Brain pericyte (primary cell): ENCODE measurements at places on chromosomes 1 and 21.

- no peak for DNase-seq
These were observed 66.0 kb downstream of the SLC30A10 start for GRCh38 chr1:219862366-219862765.

- no peak for DNase-seq
These were observed 35.5 kb downstream of the HSD3B1 start for GRCh38 chr1:119542492-119542946.

- no peak for DNase-seq
These were observed 28.2 kb downstream of the RNF220 start for GRCh38 chr1:44433209-44433608.

DNA sequence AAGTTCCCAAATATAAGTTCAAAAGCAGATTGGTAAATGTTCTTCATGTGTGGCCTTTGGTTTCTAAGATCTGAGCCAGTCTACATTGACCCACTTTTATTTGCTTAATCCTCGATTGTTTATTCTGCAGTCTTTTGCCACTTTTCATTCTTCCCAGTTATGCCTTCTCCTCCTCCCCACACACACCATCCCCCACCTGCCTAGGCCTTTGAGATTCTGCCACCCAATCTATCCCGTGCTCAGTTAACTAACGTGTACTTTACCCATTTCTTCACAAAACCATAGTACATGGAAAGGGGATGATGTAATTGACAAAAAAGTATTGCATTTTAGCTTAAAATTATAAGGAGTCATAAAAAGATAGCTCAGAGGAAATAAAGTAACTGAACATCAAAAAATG, 3.7 kb downstream of the CFH start:
- no peak for DNase-seq

DNA sequence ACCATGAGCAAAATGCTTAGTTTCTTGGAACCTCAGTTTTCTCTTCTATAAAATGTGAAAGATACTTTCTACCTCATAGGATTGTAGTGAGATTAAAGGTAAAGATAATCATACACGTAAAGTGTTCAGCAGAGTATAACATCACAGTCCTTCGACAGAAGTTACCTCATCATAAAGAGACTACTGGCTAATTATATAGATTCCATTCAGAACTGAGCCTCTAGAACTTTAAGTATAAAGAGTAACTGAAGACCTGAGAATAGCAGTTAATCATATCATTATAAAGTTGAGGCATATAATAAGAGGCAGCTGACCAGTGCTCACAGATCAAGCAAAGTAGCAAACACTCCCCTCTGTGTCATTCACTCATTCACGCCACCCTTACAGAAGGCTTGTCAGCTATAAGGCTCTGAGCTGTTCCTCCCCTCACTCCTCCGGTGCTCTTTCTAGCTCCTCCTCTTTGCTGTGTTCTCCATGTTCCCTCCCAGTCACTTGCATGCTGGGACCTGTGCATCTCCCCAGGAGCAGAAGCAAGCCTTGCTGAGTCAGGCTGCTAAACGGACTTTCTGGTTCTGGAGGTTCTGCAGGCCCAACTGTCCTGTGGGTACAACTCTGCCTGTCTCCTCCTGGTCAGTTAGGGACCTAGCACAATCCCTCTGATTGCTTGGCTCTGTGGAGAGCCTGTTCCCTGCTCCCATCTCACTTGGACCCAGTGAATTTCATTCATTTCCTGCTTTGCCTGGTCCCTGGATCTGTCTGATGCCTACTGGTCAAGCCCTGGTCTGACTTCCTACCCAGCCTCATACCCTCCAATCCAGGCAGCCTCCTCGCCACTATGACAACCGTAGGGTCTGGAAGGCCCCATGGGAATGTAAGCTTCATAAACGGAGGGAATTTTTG, 28.3 kb upstream of the LY9 start:
- DNase-seq = no peak

DNA sequence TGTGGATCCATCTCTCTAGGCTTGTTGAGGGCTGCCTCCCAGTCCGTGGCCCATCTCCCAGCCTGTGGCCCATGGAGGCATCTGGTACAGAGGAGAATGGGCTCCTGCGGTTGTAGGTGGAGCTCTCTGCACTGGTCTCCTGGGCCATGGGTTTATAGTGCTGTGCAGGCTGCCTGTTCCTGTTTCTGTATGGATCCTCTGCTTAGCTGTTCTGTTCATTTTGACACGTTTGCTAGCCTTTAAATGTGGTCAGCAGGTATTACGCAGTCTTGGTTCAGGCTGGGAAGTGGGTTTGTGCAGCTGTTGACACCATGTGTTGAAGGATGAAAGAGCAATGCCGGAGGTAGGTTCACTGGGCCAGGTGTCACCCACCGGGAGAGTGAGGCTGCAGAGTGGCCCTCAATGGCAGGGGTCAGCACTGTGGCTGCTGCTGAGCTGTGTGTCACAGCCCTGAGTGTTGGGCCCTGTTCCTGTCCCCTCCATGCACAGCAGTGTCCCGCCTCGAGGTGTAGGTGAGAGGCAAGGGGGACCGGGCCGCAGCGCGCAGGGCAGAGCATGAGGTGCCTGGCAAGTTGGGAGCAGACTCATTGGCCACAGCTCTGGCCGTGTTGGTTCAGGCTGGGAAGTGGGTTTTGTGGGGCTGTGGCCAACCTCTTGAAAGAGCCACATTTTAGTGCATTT, 39.0 kb downstream of the SNAP47 start:
- DNase-seq = no peak

DNA sequence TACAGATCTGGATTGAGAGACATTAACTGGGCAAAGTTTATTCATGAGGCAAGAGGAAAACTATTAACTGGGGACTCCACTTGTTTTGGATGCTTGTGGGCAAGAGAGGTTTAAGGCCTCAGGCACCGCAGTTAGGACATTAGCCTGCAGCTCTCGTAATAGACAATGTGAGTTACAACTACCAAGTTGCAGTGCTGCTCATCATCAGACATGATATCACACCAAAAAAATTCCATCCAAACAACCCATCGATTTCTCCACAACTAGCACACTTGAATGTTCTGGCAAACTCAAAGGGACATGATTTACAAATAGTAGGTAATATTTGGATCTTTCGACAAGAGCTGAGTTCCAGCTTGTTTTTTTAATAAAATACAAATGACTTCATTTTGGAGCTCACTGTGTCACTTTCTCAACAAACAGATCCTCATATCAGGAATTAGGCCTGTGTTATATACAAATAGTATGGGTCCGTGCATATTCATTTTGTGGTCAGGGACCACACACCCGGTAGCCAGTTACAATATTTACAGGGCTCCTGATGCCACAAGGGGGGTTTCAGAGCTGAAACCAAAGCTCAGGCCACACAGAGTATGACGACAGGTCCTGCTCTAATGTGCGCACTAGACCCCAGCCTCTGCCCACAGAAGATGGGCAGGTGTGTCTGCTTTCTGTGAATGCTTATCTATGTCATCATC, 128.0 kb downstream of the TGFBR3 start:
- DNase-seq = no peak

- DNase-seq = no peak
These were observed 1.7 kb downstream of the FAM78B start for GRCh38 chr1:166164995-166165660.

DNA sequence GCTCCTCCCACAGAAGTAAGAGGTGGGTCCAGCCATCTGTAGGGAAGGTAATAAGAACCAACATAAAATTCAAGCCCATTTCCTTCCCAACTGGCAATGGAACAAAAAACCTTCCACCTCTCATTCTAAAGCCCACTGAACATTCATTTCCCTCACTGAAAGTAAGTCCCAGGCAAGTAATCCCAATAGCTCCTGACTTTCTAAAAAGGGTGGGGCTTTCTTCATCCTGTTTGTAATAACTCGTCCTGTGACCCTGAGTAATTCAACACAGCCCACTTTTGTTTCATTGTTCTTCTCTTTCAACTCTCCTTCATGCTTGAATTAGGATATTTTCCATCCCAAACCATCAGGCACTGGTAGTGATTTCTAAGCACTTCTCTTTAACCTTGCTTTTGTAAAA, 74.9 kb downstream of the DAB1 start:
- no peak for DNase-seq

- no peak for DNase-seq
These were observed 1.3 kb upstream of the IL19 start for GRCh38 chr1:206769304-206769731.

DNA sequence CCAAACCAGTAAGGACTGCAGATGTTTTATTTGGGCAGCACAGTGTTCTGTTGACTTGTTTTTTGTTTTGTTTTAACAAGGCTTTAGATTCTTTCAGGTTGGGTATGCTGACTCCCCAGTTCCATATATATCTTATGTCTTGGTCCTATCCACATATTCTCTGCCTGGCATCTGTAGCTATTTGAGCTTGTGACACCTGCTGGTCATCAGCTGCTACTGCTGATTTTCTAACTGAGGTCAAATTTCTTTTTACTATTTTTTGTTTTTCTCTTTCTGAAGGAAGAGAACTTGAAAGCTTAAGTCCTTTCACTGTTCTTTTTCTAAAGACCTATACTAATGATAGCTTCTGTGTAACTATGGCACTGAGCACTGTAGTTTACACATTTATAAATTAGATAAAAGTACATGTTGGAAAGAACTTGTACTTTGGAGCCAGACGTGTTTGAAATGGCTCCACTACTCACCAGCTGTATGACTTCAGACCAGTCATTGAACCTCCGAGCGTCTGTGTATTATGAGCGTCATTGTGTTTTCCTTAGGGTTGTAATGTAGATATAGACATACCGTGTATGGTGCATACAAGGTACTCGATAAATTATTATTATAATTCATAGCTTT, 109.4 kb downstream of the NRDC start:
- DNase-seq = peak; percentile 11

GRCh38 chr1:96080925-96081324, 640.7 kb upstream of the PTBP2 start:
- no peak for DNase-seq

- no peak for DNase-seq
These were observed 18.9 kb downstream of the EPB41 start for GRCh38 chr1:28933277-28933676.

DNA sequence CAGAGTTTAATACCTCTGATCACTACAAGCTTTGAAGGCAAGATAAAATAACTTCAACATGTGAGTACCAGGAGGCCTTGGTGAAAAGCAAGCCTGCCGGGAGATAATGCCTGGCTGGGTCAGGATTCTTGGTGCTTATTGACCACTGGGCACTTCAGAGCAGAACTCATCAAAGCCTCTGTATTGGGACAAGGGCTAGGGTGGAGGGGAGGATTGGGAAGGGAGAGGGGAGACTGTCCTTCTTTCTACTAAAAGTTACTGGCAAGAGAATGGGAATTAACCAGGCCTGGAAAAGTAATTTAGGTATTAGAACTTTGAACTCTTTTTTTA, 35.2 kb downstream of the NEK2 start:
- DNase-seq = no peak

DNA sequence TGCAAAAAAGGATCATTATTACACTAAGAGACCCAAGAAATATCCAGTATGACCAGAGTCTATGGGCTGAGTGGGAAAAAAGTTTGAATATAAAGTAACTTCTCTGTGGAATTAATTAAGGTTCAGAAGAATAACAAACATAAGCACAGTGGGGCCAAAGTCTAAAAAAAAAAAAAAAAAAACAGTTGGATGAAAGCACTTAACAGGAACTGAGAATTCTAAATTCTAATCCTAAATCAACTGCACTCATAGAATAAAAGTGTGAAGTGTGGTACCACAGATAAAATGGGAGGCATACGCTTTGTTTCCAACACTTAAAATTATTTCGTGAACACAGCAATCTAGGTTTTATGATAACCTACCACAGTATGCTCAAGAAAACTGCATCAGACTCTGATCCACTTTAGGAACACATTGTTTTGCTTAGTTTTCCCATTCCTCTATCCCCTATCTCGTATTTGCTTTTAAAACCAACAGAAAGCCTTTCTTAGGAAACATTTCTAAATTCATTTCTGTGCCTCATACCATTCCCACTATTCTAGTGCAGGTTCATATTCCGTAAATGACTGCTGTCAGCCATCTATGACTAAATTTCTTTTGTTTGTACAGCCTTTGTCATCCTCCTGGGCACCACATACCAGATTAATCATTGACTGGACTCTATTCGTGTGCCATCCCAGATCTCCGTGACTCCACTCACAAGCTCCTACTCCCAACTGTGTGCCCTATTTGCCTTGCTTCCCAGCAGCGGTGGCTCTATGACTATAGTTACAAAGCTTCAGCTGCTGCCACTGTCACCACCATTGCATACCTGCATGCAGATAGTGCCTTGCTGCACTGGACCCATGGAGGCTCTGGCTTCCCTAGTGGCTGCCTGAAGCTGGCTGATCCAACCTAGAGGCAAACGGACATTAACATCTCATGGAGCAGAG, 24.9 kb downstream of the CHML start:
- no peak for DNase-seq

- no peak for DNase-seq
These were observed 38.5 kb upstream of the FAM131C start for GRCh38 chr1:16111771-16112595.

DNA sequence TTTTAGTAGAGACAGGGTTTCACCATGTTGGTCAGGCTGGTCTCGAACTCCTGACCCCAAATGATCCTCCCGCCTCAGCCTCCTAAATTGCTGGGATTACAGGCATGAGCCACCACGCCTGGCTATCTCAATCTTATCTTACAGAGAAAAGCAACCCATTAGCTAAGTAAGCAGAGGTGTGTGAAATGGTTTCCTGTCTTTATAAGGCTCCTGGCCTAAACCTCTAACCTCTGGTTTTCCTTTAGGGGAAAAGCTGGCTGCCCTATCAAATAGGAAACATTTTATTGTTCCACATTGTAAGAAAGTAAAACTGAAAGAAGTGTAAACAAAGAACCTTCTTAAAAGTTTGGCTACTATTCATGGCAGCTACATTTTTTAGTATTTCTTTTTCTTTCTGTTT, 78.3 kb upstream of the MORC3 start:
- DNase-seq = no peak

GRCh38 chr1:115811140-115811828, 29.6 kb downstream of the NHLH2 start:
- no peak for DNase-seq

DNA sequence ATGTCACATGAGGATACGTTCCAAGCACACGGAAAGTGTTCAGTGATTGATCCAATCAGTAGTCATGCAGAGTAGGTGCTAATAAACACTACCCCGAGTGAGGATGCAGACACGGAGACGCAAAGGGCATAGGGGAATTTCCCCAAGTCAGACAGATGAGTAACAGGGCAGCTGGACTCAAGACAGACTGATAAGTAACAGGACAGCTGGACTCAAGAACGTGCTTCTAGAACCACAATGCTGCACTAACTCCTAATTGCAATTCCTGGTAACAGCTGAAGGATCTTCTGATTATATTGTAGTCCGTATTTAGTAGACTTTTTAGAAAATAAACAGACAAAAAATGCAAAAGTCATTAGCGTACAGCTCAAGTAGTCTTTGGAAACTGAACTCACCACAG, 1.9 kb upstream of the OR2T10 start:
- no peak for DNase-seq

GRCh38 chr1:247110627-247111258, 6.6 kb upstream of the ZNF669 start:
- no peak for DNase-seq
